ENCODE measurements at places on chromosomes 1 and 21.
A peak's percentile ranks its signal among the peaks of the same experiment; 100 is the strongest.

DNA sequence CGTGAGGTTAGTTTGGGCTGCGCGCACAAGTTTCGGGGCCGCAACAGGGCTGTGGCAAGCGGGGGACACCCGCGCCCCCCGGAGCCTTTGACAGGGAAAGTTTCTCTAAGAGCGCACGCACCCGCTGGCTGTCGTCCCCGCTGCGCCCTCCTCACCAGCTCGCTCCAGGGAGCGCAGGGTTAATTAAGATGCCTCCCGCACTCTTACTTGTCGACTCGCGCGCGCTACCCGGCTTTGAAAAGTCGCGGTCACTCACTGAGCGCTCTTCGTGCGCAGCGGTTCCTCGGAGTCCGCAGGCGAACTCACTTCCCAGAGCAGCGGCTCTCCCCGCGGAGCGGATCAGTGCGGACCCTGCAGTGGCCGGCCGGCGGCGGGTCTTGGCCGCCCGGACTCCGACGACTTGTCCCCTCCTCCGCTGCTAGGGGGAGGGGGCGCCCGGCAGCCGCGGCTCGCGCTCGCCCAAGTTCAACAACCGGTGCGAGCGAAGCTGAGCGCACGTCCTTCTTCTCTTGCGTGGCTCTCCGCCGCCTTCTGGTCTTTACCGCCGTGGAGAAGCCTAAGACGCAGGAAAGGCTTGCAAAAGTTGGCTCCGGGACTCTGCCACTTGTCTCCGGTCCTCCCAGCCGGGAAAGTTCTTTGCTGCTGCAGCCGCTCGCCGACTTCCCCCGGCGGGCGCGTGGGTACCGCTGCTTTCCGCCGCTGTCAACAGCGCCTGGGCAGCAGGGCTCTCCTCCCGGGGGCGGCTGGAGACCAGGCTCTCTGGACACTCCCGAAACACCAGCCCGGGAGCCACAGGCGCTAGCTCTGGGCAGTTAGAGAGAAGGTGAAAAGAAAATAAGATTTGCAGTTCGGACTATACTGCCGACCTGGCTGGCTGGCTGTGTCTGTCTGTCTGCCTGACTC, 506 bp downstream of the JUN start:
- peak; percentile 71 for DNase-seq

DNA sequence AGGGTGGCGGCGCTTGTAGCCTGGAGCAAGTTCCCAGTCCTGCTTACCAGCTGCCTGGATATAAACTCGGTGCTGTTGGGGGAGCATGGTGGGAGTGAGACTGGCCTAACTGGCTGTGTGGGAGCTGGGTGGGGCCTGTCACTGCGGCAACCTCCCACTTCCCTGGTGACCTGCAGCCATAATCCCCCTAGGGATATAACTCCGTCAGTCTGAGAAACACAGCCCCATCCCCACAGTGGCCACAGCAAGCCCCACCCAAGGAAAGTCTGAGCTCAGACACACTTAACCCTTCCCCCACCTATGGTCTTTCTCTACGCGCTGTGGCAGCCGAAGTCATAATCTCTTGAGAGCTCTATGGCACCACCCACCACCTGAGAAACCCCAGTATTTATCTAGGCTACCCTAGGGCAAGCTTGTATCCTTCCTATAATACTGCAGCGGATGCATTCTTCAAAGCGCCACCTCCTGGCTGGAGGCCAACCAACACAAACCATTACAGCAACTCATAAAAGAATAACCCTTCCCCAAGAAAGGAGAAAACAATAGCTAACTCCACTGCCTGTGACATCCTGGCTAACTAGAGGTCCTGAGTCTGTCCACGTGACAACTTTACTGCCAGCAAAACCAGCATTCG, 57.4 kb downstream of the ZNF648 start:
- DNase-seq, result peak; percentile 5

- peak; percentile 41 for DNase-seq
Measured at GRCh38 chr1:6953907-6954364, 168.7 kb downstream of the CAMTA1 start.

GRCh38 chr21:26732432-26733221, 112.6 kb downstream of the ADAMTS1 start:
- DNase-seq, result peak; percentile 22

- DNase-seq, result no peak
Measured at GRCh38 chr1:172704001-172704400, 45.1 kb downstream of the FASLG start.

DNA sequence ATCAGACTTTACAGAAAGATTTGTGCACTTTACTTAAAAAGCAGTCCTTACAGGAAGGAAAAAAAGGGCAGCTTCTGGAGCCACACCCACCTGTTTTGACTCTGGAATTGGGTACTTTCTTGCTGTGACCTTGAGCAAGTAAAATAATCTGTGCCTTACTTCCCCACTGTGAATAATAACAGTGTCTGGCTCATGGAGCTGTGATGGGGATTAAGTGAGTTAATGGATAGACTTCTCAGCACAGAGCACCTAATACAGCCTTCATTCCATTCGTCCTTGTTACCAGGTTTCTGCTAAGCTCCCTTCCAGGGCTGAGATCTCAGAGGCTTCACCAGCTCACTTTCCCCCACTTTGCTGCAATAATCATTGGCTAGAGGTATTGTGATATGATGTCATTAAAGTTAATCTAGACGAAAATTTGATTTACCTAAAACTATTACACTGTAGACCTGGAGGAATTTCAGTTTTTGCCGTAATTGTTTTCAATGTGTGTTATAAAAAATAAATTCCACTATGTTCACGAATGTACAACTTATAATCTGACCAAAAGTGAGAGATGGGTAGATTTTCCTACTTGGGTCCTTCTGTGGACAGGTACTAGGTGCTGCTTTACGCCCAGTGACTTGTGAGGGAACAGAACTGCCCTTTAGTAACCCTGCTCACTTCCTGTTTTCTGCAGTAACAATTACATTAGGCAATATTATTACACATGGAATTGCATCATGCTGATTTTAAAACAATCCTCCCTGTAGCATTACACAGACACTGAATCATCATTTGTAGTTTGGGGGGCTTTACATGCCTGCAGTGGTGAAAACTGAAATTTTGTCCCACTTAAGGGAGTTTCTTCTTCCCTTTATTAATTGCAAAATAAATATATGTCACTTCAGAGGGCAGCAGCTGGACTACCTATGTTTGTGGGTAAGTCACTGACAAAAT, 19.7 kb upstream of the ABCG1 start:
- DNase-seq, result peak; percentile 88

DNA sequence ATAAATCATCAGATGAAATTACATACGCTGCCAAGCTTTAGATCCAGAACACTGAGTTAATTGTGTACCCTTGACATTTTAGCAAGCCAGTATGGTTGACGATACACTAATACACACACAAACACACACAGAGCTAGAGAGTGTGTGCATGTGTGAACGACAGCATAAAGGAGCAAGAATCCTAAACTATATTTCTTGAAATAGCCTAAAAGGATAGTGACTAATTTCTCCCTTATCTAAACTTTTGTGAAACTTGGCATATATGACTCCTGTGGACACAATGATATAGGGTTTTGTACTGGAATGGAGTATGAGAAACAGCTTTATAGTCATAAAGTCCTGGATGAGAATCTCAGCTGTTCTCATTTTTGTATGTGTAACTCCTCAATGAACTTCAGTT, 65.1 kb upstream of the DMRTA2 start:
- DNase-seq, result no peak

- DNase-seq, result no peak
Measured at GRCh38 chr1:212433577-212434462, 1.1 kb downstream of the NENF start.

DNA sequence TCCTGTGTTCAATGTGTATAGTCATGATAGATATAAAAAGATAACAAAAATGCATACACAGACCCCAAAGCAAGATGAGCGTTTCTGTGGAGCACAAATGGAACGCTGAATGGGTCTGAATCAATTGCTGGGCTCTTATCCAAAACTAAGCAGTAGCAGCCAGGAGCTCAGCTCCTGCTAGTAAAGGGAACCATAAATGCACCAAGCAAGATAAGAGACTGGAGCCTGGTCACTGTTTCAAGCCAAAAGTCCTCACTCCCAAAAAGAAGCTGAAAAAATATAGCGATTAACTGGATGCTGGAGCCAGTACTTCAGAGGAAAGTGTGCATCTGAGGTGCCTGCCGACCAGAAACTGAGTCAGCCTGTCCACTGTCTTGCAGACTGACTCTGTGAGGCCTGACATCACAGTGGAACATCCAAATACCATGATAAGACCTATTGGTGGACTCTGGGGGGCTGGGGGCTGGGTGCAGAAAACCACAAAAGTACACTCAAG, 68.9 kb downstream of the LRRC8C start:
- DNase-seq, result no peak

- peak; percentile 78 for DNase-seq
Measured at GRCh38 chr1:155008015-155008941, 5.7 kb downstream of the ZBTB7B start.

GRCh38 chr1:112268408-112268807, 127.6 kb upstream of the CTTNBP2NL start:
- DNase-seq, result no peak

GRCh38 chr1:151553659-151554058, 13.6 kb downstream of the TUFT1 start:
- no peak for DNase-seq

DNA sequence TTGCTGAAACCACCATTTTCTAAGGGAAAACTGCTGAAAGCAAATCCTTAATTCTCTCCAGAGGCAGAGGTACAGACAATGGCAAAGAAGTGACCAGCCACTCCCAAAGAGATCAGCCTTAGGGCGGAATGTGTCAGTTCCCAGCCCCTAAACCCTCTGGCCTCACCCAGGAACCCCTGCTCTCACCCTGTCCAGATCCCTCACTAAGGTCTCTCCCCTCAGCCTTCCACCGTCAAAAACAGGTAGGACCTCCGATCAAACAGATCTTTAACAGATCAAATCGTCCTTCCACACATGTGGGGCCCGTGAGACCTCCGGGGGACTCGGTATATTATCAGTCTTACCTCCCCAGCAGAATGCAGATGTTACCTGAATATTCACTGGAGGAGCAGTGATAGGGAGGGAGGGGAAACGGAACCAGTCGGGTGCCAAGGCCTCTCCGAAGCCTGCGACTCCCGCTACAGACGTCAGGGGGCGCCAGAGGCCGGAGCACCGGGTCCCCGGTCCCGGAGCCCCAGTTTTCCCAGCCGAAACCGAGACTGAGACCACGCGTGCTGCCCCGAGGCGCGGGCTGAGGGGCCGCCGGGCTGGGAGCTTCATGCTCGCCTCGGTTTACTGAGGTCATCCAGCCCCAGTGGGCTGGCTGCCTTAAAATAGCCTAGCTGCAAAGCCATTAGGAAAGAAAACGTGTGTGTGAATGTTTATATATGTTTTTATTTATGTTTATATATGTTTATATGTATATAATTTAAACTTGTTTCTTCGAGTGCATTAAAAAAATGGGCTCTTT, 23.6 kb downstream of the GPA33 start:
- peak; percentile 67 for DNase-seq

- DNase-seq, result no peak
Measured at GRCh38 chr21:36756527-36756926, 57.6 kb downstream of the SIM2 start.

DNA sequence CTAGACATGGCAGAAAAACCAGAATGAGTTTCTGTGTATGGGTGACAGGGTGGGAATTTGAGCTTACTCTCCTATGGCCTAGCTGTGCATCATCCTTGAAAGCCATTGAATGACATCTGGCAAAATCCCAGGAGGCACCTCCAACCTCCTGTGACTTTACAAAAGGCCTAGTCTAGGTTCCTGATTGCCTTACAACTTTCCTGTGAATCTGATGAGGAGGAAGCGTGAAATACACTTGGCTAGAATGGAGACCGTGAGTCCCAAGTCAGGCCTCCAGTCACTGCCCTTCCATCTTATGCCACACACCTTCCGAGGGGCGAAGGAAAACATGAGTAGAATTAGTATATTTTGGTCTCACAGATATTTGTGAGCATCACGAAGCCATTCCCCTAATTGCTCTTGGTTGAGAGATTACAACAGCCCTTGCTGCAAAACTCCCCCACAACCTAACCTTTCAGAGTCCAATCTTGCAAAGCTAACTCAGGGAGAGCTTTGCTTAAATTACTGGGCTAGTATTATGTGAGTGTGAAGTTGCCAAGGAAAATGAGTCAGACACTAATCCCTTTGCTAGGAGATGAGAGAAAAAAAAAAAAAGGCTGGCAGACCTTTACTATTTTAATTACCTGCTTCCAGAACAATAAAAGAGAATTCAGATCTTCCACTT, 36.3 kb upstream of the PAXBP1 start:
- DNase-seq, result peak; percentile 21

DNA sequence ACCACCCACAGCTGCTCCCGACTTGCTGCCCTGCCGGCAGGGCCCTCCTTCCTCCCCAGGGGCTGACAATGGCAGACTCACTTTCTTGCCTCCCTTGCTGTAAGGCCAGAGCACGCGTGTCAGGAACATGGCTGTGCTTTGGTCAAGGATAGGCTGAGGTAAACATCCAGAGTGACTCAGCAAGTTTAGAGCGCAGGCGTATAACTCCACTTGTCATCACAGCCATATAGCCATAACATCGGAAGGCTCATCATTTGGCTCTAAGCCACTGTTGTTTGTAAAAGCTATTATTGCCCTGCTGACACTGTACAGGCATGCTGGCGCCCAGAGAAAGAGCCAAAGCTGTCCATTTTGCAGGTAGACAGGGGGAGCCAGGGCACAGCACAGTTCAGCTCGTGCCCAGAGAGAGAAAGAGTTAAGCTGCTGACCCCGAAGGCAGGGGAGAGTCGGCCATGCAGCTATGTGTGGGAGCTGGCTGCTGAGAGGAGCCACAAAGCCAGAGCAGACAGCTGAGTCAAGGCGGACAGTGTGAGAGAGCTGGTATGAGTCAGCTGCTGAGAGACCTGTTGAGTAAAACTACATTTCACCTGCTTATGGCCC, 60.6 kb downstream of the GNG4 start:
- peak; percentile 86 for DNase-seq

DNA sequence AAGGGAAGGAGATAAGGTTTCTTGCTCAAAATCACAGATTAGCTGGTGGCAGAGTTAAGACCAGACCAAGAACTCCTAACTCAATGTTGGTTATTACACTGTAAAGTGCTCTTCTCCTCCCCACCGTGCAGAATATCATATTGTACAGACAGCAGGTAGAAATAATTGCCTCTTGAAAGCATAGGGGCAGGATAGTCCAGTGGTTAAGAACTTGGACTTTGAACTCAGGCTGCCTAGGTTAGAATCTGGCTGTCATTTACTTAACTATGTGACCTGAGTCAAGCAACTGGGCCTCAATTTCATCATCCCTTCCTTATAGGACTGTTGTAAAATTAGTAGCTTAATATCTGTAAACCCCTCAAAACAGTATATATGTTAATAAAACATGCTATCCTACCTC, 114.9 kb upstream of the HIVEP3 start:
- DNase-seq, result no peak

- no peak for DNase-seq
Measured at GRCh38 chr1:220269036-220269435, 3.2 kb downstream of the RAB3GAP2 start.

GRCh38 chr1:231923491-231924041, 297.0 kb downstream of the DISC1 start:
- no peak for DNase-seq

GRCh38 chr1:106678279-106679050, 378.0 kb upstream of the PRMT6 start:
- no peak for DNase-seq

GRCh38 chr1:224780736-224781135, 148.7 kb upstream of the DNAH14 start:
- no peak for DNase-seq

Data from NB4 (cell line).